Memory B cell (primary cell): ENCODE measurements at places on chromosomes 7 and 10.

- no peak for DNase-seq
Measured at GRCh38 chr7:37988721-37989650, 68.5 kb downstream of the EPDR1 start.

DNA sequence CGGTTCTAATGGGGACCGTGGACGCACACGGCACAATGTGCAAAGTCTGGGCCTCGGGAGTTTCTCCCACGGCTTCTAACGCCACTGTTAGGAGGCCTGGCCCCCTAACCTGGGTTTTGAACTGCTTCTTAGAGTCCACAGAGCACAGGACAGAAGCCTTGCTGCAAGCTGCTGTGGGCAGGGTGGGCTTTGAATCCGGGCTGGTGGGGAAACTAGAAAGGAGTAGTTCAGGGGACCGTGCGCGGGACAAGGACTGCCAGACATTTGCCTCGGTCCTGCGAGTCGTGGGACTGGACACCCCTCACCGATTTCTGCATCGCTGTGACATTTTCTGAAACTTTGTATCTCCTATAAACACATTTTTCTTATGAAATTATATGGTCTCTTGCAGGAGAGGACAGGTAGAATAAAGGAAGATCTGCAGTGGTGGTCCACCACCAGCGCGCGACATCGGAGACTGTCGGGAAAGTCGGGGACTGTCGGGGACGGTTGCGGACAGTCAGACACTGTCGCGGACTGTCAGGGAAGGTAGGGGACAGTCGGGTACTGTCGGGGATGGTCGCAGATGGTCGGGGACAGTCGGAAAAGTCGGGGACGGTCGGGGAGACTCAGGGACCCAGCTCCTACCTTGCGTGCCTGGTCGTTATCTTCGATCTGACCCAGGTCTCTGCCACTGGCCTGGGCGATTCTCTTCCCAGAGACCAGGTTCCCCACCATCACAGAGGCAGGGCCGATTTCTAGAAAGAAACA lies 222.1 kb downstream of the ZMYND11 start:
- DNase-seq = no peak

DNA sequence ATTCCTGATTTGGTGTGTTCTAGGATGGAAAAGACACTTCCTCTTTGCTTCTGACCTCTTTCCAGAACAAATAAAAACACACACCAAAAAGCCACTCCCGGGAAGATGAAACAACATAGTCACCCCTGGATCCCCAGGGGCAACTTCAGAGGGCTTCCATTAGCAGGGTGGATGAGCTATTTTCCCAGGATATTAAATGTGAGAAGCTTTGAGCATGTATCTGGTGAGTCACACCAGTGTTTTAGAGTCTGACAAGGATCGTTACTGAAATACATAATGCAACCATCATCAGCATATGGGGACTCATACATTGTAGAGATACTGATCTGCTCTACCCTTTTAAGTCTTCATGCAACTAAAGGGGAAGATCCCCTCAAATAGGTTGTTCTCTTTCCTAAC lies 115.5 kb upstream of the ZNF438 start:
- no peak for DNase-seq

GRCh38 chr7:151631570-151631952 lies 111.9 kb upstream of the RHEB start:
- no peak for DNase-seq

GRCh38 chr10:95263864-95264226 lies 27.0 kb downstream of the PDLIM1 start:
- no peak for DNase-seq

DNA sequence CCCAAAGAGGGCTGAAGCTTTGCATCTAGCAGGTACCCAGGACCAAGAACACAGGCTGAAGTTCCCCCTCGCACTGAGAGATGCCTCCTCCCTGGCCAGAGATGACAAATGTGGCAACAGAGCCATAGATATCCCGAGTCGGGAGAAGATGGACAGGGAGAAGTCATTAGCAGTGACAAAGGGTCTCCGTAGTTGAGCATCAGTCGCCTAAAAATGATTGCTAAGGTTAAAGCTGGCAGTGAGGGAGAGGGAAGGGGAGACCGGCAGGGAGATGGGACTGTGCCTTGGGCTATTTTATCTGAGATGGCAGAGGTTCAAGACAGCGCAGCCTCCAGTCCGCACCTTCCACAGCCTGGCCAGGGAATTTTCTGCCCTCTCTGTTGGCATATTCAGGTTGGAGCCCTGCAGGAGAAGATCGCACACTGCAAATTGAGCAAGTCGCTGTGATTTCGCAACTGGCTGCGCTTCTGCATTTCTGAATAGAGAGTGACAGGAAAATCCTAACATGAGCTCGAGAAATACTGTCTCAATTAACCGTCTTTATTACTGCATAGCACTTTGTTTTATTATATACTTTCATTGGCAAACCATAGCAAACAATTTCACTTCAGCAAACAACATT lies 238.9 kb upstream of the GPR26 start:
- no peak for DNase-seq

DNA sequence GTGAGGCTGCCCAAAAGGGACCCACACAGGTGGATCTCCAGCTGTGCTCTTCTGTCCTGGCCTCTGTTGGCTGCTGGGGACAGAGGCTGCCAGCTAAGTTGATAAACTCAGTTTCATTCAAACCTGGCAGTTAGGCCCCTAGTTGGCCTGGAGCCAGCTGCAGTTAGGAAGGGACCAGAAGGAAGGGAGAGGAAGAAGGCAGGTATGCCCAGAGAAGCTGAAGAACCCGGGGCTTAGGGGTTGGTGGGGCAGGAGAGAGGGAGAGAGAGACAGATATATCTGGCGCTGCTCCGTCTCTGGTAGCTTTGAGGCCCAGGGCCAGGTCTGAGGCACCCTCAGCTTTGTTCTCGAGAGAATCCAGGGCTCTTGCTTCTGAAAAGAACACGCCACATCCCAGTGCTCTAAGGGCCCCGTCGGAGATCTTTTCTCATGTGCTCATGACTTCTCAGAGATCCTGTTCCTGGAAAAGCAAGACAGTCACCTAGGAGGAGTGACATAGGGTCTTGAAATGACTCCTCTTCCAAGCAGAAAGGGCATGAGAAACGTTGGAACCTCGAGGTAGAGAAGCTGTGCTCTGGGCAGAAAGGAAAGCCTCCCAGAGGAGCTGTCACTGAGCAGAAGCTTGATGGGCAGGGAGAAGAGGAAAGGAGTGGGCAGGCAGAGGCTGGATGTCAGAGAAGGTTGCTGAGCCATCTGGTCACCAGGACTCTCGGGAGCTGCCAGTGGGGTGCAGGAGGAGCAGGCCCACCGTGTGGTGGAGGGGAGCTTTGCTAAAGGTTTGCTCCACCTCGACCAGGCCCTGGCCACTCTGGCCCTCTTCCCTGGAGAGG lies 153.6 kb downstream of the ARHGAP21 start:
- DNase-seq = no peak

- DNase-seq = no peak
Measured at GRCh38 chr7:2405601-2406345, 2.4 kb downstream of the CHST12 start.

DNA sequence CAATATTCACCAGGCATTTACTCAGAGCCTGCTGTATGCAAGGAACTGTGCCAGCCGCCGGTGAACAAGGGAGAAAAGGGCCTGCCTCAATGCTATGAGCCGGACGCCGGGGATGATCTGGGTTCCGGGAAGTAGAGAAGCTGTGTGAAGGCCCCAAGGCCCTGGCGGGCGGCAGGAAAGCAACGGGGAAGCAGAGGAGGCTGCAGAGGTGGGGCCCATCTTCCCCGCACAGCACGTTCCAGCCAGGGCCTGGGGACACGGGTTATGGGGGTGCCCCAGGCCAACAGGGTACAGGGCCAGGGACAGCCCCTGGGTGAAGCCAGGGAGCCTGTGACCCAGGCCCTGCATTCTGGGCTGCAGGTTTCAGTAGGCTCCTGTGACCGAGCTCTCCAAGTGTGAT lies 179.3 kb downstream of the MAD1L1 start:
- no peak for DNase-seq

GRCh38 chr10:3045471-3046209 lies 21.7 kb upstream of the PFKP start:
- no peak for DNase-seq

GRCh38 chr10:75634947-75635346 lies 203.5 kb downstream of the LRMDA start:
- no peak for DNase-seq

GRCh38 chr7:98515201-98515600 lies 101.9 kb upstream of the NPTX2 start:
- DNase-seq = no peak

DNA sequence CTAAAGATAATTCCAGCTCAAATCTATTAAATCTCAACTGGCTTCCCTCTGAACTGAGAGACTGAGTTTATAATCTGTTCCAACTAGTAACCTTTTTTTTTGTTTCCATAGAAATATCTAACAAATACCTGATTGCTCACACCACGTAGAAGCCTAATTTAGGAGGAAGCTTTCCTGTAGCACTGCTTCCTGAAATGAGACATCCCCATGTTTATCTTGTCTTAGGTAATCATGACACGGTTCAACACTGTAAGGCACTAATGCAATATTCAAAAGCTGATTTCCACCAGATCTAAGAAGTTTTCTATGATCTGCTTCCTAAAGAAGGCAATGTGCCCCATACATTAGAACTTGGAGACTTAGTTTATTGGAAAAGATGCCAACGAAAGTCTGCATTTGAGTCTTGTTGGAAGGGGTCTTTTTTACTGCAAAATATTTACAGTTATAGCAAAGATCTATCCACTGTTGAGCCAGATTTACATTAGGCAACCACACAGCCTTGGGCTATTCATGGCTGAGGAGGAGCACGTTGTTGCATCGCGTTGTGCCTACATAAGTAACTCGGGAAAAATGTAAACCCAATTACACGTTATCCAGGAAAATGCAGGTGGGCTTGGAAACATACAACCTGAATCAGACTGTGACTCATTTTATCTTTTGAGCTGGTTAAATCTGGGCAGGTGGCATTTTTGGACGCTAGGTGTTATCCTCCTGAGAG lies 66.3 kb downstream of the VIPR2 start:
- DNase-seq = no peak

- no peak for DNase-seq
Measured at GRCh38 chr10:7302392-7302906, 108.4 kb downstream of the SFMBT2 start.

- no peak for DNase-seq
Measured at GRCh38 chr7:30446266-30446665, 32.3 kb downstream of the NOD1 start.

DNA sequence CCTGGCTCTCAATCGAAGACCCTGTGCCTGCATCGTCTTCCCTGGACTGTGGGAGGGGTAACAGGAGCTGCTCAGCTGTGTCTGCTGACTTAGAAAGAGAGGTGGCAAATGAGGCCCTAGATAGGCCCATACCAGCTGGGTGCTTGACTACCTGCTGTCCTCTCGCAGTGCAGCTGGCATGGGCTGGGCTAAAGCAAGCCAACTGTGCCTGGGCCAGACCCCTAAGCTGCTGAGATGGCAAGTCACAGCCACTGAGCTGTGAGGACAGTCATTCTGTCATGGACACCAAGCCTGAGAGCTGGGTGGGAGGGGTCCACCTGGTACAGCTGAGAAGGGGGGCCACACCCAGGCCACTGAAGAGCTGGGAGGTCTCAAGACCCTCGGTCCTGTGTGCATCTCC lies 45.8 kb upstream of the AQP1 start:
- DNase-seq = no peak

GRCh38 chr10:86698207-86698940 lies 30.1 kb downstream of the LDB3 start:
- no peak for DNase-seq

DNA sequence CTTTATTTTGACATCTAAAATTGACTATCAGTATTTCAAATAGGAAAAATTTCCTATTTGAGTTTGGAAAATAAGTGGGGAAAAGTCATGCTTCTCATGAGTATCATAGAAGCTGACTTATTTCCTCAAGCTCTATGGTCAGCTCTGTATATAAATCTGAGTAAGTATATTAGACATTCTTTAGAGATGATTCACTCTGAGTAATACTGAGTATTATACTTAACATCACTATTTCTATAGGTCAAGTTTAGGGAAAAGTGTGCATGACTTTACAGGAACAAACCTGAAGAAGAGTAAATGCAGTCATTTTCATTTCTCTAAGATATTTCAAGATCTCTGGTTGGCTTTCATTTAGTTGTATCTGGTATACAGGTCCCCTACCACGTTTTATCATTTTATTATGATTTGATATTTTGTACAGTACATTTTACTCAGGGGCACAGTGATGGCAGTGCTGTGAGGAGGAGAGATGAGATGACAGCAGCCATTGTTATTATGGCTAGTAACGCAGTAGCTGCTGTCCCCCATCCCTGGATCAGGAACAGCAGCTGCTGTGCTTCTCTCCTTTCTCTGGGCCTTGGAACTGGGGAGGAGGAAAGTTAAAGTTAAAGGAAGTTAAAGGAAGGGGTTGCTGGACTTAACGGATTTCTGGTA lies 15.2 kb downstream of the SND1 start:
- no peak for DNase-seq

- no peak for DNase-seq
Measured at GRCh38 chr10:95414844-95415485, 124.2 kb upstream of the PDLIM1 start.

- no peak for DNase-seq
Measured at GRCh38 chr10:35201234-35201633, 74.6 kb downstream of the CREM start.

DNA sequence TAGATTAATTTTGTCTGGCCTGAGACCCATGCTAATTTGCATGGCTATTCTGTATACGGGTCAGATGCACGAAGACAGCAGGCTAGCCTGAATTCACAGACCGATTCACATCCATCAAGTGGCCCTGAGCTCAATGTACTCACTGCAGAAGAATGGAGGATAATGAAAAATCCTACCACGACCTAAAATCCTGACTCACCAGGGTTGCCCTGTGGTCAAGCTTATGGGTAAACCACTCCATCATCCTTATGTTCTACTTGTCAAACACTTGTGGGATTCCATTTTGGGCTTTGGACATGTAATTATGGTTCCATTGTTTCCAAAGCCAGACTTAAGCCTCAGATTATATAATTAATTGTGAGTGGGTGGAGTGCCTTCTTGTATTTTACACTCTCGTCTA lies 110.4 kb upstream of the ZNF438 start:
- no peak for DNase-seq

GRCh38 chr7:92944633-92945032 lies 108.3 kb upstream of the CDK6 start:
- DNase-seq = no peak

- no peak for DNase-seq
Measured at GRCh38 chr7:156827587-156828203, 65.3 kb downstream of the LMBR1 start.

DNA sequence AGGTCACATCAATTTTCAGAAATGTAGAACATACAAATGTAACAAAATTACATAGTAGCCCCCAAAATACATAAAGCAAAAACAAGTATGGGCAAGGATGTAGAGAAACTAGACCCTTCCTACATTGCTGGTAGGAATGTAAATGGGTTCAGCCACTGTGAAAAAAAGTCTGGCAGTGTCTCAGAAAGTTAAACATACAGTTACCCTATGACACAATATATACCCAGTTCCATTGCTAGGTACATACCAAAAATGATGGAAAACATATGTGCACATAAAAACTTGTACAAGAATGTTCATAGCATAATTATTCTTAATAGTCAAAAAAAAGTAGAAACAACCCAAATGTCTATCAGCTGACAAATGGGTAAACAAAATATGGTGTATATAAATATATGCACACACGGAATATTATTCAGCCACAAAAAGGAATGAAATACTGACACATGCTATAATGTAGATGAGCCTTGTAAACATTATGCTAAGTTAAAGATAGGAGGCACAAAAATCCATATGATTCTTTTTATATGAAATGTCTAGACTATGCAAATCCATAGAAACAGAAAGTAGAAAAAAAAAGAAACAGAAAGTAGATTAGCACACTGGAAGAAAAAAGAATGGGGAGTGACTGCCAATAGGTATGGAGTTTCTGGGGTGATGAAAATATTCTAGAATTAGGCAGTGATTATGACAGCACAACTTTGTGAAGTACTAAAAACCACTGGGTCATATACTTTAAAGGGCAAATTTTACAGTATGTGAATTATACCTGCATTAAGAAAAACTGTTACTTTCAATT lies 13.5 kb downstream of the HERPUD2 start:
- DNase-seq = no peak
